ENCODE measurements at places on chromosomes 16 and 17.

GRCh38 chr16:28822520-28823290 is at the start of gene ATXN2L:
Gene ATXN2L, plus strand, starts transcription at chr16:28822999. Its CDS starts 261 bp downstream, at chr16:28823260.
- DNase-seq: peak; percentile 97

- DNase-seq: no peak
Measured at GRCh38 chr17:41692722-41693521, 4.2 kb downstream of the EIF1 start.

GRCh38 chr17:69363488-69364210 is 36.7 kb upstream of the ABCA5 start:
- DNase-seq: no peak

DNA sequence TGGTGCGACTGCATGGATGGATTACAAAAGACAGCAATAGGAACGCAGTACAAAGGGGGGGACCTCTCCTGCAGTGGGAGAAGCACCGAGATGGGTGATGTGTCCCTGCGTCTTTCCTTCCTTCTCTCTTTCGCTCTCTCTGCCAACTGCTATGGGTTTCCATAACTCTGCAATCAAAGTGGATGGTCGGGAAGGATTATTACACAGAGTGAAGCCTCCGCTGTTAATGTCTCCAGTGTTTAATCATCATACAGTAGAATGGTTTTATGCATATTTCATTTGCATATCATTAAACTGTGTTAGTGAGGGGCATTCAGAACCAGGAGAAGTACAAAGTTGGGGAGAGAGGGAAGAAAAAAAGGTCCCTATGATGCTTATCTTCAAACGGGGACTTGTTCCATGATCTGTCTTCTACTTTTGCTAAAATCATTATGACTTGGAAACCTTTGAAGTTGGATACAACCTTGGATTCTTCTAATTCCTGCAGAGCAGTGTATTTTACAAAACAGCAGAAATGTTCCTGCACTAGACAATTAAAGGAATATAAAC is 255.9 kb upstream of the PMFBP1 start:
- no peak for DNase-seq

DNA sequence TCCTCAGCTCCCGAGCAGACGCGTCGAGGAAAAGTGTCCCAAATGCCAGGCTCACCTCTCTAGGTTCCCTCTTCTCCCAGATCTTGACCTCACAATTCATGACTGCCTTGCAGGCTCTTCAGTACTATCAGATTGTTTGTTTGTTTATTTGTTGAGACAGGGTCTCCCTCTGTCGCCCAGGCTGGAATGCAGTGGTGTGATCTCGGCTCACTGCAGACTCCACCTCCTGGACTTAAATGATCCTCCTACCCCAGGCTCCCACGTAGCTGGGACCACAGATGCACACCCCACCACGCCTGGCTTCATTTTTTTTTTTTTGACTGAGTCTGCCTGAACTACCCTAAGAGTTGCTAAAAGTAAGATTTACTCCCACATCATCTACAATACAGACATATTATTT is 15.9 kb downstream of the TMEM235 start:
- DNase-seq: no peak

DNA sequence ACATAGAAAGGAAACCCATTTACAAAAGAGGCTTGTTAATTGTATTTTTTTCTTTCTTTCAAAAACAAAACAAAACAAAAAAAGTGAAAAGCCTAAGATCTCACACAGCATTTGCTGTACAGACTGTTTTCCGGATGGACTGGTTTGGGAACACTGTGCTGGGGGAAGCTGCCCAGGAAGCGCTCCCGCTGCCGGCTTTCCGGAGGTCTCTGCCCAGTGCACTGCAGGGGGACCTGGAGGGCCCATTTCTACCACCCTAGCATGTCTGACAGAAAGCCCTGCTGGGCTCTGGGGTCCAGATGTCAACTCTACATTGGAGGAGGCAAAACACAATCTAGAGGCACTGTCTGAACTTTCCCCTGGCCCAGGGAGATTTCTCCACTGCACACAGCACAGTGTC is 26.3 kb upstream of the CLEC18B start:
- no peak for DNase-seq

DNA sequence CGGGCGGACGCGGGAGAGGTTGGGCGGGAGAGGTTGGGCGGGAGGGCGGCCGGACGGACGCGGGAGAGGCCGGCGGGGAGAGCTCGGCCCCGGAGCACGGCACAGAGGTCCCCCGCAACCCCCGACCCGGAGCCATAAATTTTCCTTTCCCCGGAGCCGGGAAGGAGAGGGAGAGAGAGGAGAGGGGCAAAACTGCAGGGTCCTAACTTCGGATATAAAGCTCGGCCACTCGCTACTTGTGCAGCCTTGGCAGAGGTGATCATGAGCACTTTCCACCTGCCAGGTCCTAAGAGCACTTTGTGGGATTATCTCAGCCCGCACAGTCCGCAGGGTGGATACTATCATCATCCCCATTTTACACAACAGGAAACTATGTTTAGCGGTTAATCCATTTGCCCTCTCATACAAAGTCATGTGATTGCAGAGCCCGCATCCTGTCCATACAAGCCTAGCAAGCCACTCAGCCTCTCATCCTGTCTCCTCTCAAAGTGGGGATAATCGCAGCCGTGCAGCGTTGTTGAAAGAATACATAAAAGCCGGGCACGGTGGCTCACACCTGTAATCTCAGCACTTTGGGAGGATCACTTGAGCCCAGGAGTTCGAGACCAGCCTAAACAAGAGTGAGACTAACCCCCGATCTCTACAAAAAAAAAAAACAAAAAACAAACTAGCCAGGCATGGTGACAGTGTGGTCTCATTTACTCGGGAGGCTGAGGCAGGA is 780 bp upstream of the DCAKD start:
- peak; percentile 13 for DNase-seq

GRCh38 chr16:75224306-75225082 is 5.7 kb downstream of the CTRB1 start:
- no peak for DNase-seq

DNA sequence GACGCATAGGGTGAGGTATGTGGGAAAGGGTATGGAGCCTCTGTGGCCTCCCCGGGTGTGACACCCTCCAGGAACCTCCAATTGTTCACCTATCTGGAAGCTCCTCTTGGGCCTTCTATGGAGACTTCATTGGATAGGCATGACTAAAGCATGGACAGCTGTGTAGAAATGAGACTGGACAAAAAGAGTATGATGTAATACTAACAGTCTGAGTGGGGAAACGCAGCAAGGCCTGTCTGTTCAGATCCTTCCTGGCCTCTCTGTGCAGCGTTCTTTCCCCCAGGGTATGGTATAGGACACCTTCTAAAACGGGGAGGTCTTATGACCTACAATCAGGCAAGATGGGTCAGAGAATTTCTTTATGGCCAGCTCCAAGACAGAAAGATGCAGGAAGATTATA is 30.7 kb upstream of the CCNF start:
- no peak for DNase-seq

GRCh38 chr17:80025796-80026195 is 9.9 kb downstream of the TBC1D16 start:
- DNase-seq: no peak

GRCh38 chr16:82042846-82043245 is 7.8 kb downstream of the HSD17B2 start:
- no peak for DNase-seq

DNA sequence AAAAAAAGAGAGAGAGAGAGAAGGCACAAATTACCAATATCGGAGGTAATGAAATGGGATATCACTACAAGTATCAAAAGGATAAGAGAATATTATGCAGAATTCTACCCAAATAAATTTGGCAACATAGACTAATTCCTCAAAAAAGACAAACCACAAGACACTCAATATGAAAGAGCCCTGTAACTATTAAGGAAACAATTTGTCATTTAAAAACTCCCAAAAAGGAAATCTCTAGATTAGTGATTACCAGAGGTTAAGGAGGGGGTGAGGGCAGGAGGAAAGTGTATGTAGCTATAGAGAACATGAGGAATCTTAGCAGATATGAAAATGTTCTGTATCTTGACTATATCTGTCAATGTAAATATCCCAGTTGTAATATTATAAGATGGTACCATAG is 54.0 kb downstream of the CFDP1 start:
- DNase-seq: no peak

DNA sequence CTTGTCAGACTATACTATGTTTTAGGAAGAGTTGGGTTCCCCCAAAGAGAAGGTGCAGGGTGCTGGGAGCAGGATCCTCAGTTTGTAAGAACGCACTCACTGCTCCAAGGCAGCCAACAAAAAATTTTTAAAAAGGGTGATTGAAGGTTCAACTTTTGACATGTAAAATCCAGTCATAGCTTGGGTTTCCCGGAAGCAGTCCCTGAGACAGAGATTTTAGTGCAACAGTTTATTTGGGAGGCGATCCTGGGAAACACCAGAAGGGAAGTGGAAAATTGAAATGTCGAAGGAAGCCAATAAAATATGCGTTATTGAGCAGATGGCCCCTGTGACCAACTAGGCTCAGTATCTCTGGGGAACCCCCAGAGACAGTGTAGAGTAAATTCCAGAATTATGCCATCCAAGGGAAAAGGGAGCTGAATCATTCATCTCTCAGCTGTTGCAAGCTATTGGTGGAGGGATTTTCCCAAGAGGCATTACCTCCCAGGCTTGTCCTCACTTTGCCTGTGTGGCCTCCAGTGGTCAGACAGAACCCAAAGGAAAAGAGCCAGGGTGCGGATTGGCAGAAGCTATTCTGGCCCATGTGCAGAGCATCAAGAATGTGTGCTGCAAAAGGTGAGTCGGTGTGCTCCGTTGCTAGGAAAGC is 72.9 kb downstream of the HS3ST3B1 start:
- no peak for DNase-seq

- no peak for DNase-seq
Measured at GRCh38 chr17:75704963-75705875, 16.0 kb upstream of the ITGB4 start.

All from stimulated activated CD4-positive, alpha-beta T cell treated with anti-CD3 and anti-CD28 coated beads, Interleukin-4, amount 100 ng/mL, for 1 hour (primary cell).